ENCODE measurements at places on chromosomes 7 and 10. TPM values are rescaled to one million over a fixed set of nuclear protein-coding genes. Genes with fewer than 3 reads are reported as not detected.
A peak's percentile ranks its signal among the peaks of the same experiment; 100 is the strongest.

DNA sequence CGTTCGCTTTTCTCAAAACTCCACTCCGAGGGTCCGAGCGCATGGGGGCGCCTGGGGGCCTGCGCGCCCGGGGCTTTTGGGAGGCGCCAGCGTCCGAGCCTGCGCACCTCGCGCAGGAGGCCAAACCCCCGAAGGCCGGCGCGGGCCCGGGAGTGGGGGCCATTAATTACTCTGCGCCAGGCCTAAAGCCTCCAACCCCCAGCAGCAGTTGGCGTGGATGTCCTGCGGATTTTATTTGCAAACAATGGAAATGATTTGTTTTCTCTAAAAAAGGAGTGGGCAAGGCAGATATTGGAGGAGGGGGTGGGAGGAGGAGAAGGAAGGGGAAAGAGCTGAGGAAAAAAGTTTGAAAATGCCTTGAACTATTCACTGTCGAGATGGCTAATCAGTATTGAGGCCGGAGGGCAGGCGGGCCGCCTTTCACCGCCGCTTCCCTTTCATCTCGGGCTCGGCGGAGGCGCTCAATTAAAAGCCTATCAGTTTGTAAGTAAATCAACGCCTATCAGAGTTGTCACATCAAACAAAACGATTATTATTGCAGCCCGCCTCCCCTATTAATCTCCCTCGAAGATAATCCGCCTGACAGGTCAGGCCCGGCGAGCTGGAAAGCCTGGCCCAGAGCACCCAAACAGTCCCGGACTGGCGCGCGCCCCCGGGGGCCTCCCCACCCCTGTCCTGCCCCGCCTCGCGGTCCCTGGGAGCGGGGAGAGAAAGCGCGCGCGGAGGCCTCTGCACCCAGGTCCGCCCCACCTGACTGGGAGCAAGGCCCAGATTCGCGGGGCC lies 3.4 kb upstream of the ZNF503 start:
- peak; percentile 14 for DNase-seq

NEBL gene
- 805 TPM for total RNA-seq

DNA sequence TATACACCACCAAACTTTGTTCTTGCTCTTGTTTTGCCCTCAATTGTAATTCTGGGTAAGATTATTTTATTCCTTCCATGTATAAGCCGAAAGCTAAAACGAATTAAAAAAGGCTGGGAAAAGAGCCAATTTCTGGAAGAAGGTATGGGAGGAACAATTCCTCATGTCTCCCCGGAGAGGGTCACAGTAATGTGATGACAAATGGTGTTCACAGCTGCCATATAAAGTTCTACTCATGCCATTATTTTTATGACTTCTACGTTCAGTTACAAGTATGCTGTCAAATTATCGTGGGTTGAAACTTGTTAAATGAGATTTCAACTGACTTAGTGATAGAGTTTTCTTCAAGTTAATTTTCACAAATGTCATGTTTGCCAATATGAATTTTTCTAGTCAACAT lies 12.5 kb upstream of the CFAP69 start:
- DNase-seq: no peak

DNA sequence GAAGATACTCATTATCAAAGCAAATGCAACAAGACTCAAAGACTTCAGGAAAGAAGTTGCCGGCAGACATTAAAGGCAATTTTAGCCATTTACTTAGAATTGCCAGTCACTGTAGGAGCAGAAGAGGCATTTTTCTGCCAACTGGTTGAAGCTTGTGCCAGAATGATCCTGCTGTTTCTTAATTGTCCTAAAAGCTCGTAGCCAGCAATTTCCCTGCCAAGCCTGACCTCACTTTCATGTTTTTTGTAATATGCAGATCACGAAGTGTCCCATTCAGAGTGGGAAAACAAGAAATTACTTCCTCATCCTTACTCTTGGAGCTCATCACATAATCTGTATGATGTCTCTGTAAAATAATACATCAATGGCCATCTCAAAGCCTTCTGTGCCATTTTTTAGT lies 130.9 kb upstream of the ANKRD1 start:
- peak; percentile 24 for DNase-seq

DKK1 gene
- not detected for total RNA-seq

FAM221A gene
- total RNA-seq: 2.9 TPM

DNA sequence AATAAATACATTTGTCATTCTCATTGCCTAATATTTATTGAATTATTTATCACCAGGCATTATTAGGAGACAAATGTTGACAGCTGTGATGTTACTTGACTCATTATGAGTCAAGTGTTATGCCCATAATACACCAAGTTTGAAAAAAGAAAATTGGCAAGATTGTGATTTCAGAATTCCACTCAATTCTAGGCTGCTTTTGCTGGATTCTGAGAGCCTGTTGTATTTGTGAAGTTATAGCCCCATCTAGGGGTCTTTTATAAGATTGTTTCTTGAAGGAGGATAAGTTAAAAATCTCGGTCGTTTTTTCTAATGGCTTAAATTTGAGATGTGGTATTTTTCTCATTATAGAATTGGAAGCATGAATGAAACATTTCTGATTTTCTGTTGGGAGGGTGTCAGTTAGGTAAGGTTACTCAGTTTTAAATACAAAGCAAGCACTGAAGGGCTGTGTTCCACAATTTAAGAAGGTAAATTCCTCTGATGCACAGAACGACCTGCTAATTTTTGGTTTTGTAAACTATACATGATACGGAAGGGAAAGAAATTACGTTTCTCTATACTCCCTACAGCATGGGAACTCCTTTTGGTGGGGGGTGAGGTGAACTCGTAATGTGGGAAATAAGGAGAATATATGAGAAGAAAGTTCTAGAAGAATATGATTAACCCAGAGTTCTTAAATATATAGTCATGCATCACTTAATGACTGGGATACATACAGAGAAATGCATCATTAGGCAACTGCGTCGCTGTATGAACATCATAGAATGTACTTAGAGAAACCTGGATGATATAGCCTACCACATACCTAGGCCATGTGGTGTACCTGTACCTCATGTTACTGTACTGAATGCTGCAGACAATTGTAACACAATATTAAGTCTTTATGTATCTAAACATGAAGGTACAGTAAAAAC lies 2.6 kb downstream of the STK31 start:
- no peak for DNase-seq

DNA sequence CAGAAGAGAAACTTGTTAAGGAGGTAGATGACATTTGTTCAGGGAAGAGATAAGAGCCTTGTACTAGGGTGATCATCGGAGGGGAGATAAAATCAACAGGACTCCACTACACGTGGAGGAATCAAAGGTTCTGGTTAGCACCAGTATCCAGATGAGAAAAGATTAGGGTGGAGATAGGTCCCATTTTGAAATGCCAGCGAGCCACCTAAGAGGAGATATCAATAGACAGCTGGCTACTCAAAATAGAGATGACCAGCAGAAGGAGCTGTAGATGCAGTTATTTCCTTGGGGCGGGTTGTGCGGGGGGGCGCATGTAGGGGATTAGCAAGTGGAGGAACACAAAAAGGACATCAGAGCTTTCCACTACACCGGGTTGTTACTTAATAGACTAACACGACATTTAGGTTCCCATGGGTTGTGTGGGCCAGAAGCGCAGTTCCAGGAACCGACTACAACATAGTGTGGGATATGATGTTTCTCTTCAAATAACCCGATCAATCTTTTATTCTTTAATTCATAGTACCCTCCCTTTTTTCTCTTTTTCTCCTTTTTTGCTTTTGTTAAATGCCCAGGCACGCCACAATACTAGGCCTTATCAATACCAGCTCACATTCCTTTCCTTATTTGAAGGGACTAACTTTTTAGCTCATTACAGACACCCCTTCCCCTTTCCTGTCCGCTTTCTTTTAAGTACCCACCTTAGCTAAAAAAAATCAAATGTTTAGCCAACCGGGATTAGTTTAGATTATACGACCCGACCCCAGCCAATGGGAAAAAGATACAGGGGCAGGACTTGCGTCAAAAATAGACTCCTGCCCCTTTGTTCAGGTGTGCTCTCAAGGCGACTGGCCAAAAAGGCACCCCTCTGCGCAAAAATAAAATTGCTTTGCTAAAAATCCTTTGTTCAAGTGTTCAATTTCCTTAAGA lies 2.0 kb upstream of the KIF11 start:
- peak; percentile 39 for DNase-seq

- no peak for DNase-seq
Measured at GRCh38 chr10:83801983-83802382, 337.3 kb upstream of the GHITM start.

DNA sequence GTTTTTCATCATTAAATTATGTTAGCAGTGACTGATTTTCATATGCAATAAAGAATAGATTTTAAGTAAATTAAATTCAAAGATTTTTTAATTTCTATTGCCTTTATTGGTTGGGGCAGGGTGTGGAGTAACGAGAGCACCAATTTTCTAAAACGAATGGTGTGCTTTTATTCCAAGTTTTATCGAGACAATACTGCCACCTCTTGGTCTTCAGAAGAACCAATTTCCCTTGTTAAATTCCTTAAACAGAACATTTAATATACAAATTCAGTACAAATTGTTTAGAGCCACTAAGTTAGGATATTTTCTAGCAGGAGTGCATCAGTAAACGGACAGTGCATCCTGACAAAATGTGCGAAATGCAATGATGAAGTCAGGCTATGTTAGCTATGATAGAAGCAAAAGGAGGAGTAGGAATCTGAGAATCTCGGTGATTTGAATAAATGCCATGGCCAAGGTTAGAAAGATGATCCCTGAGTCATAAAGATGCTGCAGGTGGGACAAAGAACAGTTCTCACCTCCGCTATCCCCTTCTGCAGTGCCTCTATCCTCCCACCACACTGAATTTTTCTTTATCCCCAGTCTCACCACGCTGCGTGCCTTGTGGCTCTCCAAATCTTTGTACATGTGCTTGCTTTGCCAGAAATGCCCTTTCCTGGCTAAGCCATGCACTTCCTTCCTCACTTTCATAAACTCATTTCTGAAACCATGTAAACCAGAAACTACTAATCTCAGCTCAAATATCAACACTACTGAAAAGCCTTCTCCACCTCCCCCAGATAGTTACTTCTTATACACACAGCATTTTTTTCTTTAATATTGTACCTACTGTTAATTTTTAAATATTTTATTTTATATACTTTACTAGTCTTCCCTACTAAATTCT lies 31.9 kb upstream of the AGBL3 start:
- DNase-seq: no peak

GRCh38 chr7:6491194-6491593 lies 43.4 kb upstream of the DAGLB start:
- DNase-seq: no peak

KCNH2 gene
- 94.1 TPM for total RNA-seq

GRCh38 chr10:125186431-125187170 lies 26.2 kb upstream of the CTBP2 start:
- DNase-seq: no peak

DNA sequence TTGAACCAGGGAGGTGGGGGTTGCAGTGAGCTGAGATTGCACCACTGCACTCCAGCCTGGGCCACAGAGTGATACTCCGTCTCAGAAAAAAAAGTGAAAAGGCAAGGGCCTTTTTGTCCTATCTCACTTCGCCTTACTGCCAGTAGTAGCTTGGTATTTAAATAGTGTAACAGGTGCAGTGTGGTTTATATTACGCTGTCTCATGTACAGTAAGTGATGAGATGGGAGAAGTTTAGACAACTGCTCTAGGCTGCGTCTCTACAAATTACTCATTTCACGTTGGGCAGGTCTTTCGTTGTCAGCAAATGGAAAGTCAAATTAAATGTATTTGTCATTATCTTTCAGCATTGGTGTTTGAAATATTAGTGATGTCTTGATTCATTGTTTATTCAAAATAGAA lies 15.5 kb upstream of the PFKFB3 start:
- DNase-seq: no peak

STAG3 gene
- 0.74 TPM for total RNA-seq

PTN gene
- 11.2 TPM for total RNA-seq

GRCh38 chr7:7967886-7968543 lies 581 bp upstream of the GLCCI1 start:
- DNase-seq: no peak

TMED4 gene
- total RNA-seq: 61.9 TPM

DNA sequence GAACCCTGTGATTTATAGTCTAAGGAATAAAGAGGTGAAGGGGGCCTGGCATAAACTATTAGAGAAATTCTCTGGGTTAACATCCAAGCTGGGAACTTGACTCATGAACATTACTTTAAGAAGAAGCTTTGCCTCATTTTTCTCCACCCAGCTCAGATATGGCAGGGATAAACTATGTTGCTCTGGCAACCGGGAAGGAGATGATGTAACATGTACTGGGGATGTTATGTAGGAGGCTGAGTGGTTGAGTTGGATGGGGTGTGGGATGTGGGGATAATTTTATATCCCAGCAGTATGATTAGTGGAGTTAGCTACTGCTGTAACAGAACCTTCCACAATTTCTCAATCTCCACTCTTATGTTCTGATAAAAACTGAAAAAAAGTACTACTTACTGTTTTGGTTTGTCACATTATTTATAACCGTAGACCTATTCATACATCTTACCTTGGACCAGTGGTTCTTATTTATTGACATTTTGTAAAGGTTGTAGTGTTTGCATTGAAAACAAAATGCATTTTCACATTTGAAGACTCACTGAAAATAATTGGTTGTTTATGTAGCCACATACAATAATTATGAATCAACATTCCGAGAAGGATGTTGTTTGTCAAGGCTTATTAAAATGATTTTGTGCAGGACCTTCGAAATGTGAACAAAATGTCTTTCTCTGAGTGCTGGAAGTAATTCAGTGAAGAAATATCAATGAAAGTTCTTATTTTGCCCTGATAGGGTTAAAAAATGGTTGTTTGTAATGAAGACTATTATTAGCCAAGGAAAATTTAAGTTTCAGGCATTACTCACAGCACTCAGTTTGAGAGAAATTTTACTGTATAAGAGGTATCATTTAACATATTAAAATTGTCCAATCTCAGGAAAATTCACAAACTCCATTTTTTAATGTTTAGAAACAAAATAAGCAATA lies 1.3 kb downstream of the OR2F2 start:
- no peak for DNase-seq

GRCh38 chr10:60237977-60238758 lies 151.5 kb downstream of the ANK3 start:
- DNase-seq: no peak

DNA sequence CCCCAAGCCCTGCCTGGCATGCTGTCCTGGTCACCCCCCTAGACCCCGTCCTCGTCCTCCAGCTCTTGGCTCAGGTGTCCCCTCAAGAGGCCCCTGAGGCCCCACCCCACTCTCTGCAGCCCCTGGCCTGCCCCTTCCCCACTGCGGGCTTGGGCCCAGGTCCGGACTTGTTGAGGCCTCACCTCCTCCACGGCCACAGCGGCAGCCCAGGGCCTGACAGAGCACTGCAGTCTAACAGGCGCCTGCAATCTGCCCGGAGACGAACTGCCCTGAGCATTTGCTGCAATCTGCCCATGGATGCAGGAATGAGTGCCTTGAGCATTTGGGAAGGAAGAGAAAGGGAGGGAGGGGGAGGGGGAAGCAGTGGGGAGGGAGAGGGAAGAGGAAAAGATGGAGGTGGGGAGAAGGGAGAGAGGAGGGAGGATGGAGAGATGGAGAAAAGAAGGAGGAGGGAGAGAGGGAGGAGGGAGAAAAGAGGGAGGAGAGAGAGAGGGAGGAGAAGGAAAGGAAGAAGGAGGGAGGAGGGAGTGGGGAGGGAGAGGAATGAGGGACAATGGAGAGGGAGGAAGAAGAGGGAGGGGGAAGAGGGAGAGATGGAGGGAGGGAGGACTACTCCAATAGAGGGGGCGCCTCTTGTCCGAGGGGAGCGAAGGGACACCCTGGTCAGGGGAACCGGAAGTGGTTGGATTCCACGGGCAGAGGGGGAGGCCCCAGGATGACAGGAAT lies 73.9 kb downstream of the PDGFA start:
- no peak for DNase-seq

Measured in left ventricle myocardium inferior (tissue), 1 donor.